CD4-positive, CD25-positive, alpha-beta regulatory T cell (primary cell): ENCODE measurements at places on chromosomes 5 and 9. TPM values are rescaled to one million over a fixed set of nuclear protein-coding genes. Genes with fewer than 3 reads are reported as not detected.
A peak's percentile ranks its signal among the peaks of the same experiment; 100 is the strongest.

DNA sequence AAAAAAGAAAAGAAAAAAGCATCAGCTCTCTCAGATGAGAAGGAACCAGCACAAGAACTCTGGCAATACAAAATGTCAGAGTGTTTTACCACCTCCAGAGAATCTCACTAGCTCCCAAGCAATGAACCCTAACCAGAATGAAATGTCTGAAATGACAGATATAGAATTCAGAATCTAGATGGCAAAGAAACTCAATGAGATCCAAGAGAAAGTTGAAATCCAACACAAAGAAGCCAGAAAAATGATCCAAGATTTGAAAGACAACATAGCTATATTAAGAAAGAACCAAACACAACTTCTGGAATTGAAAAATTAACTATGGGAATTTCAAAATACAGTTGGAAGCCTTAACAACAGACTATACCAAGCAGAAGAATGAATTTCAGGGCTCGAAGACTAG lies 396.3 kb downstream of the PDE4D start:
- no peak for DNase-seq

DNA sequence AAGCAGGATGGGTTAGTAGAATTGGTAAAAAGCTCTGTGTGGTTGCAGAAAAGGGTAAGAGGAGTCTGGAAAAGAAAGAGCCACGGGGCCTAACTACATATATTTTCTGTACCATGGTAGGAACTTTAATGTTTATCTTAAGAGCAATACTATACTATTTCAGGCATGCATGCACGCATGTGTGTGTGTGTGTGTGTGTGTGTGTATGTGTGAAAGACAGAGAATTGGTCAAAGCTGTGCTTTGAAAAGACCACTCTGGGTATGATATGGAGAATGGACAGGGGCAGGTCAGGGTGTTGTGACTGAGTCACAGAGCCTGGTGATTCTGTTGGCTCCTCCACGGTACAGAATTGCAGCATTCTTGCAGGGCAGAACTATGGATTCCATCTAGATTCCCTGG lies 339.3 kb downstream of the SLIT3 start:
- no peak for DNase-seq

DNA sequence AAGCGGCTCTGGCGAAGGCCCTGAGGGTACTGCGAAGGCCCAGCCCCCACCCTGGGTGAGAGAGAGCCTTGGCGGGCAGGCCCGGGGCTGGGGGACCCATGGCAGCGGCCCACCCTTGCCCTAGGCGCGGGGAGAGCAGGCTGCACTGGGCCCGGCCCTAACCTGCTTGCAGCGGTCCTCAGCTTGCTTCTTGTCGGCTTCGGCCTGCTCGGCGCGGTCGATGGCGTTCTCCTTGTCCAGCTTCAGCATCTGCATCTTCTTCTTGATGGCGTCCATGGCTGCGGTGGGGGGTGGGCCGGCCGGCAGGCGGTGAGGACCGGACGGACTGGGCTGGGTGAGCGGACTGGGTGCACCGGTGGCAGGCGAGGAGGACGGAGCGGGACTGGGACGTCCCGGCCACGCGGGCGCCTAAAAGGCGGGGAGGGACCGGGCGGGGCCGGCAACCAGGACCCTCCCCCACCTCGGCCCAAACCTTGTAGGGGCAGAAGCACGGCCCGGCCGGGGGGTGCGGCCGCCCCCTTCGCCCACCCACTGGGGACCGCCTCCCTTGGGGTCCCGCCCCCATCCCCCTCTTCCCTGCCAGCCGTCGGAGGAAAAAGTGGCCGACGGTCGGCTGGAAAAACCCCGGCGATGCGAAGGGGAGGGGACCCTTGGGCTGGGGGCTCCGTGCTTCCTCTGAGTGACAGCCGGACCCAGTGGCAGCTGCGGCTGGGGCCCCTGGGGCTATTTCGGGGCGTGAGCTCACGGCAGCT lies at the start of gene TPM2:
Gene TPM2 (minus strand): TSS at position 384 of the 752 bp plus-strand sequence. CDS start 108 bp downstream, at position 276.
- DNase-seq, result no peak

GRCh38 chr9:104784098-104784497 lies 20.2 kb downstream of the NIPSNAP3B start:
- DNase-seq, result no peak

DNA sequence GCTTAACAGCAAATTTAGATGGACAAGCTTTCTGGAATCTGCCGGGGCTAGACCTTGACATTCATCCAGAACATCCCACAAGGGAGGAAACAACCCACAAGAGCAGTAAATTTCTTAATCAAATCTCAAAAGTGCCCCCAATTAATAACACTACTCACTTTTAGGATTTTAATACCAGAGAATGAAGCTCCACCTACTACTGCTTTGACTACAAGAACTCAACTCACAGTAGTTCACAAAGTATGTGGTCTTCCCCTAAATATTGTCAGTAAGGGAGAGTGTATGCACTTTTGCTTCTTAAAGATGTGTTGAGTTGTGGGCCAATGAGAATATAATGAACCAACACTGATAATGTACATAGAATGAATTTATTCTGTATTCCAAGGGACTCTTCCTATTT lies 94.7 kb downstream of the EBF1 start:
- DNase-seq, result no peak

Gene PPP2CA
- total RNA-seq, result 223 TPM

- DNase-seq, result no peak
These were observed 116.1 kb upstream of the RASA1 start for GRCh38 chr5:87151547-87151946.

DNA sequence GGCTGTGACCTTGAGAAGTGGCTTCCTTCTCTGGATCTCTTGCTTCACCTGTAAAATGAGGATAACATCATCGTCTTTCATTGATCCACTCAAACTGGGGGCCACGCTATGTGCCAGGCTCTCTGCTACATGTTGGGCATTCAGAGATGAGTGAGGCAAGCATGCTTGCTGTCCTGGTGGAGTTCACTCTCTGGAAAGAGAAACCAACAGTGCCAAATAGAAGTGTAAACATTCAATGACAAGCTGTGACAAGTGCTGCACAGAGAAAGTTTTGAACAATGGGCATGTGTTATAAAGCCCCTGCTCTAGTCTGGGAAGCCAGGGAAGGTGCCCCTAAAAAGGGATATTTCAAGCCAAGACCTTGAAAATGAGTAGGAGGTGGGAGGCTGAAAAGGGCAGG lies 50.9 kb upstream of the AFAP1L1 start:
- DNase-seq, result no peak

DNA sequence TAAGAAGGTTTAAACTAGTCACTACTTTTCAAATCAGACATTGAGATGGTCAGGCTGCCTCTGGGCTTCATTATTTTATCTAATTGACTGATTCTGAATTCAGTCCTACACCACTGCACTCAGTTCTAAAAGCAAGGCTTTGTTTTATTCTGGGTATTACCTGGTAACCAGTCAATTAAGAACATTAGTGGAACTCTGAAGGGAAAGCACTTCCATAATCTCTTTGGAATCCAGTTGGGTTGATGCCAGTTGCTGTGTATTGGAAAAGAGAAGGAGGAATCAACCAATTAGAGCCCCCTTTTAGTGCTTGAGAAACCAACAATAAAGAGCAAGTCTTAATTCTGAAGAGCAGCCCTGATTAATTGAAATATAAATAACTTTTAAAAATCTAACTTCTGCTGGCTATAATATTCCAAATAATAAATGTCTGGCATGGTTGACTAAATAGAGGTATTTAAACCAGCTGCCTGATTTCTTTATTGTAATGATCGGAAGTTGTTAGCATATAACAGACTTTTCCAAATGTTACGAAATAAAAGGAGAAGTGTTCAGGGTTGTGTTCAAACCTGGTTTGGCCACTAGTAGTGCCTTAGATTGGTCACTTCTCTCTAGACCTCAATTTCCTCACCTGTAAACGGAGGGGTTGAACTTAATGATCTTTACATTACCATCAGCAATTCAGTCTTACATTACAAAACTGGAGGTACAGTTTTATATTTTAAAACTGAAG lies 32.0 kb downstream of the CPEB4 start:
- no peak for DNase-seq

DNA sequence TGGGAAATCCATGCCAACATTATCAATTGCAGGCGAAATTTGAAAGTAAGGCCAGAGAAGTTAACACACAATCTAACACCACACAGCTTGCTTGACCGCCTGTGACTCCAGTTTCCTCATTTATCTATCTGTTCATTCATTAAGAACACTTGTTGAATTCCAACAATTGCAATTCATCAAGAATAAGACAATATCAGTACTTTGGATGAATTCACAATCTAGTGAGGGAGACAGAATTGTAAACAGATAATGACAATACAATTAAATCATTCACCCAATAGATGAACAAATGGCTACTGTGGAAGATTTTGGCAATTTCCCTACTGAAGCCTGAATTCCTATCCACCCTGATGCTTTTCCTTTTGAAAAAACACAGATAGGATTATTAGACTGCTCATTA lies 181.6 kb downstream of the TRIM36 start:
- no peak for DNase-seq

Gene AJM1
- total RNA-seq, result 4.3 TPM

- DNase-seq, result peak; percentile 7
These were observed at the start of gene OCLN for GRCh38 chr5:69492391-69492922. Gene OCLN (plus strand): TSS chr5:69492790. CDS start chr5:69504245, 11,455 bp downstream.

Gene GRM6
- total RNA-seq, result not detected

Gene SLC2A6
- total RNA-seq, result 1.8 TPM

DNA sequence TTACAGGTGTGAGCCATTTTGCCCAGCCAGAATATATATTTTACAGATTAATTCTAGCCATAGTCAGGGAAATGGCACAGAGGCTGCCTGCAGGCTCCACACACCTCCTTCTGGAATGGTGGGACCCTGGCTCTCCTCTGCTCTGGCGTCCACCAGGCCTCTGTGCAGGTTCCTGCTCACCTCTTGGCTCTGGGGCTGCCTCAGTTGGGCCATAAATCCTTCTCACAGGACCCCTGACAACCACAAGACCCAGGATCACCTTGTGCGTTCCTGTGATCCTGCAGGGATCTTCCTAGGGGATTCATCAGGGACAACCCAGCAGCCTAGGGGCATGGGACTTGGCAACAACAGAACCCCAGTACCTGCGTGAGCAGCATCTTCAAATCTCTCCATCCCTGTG lies 93.0 kb upstream of the FSTL4 start:
- no peak for DNase-seq

GRCh38 chr9:87585123-87585855 lies 87.6 kb downstream of the DAPK1 start:
- DNase-seq, result no peak

GRCh38 chr5:98614341-98614740 lies 159.1 kb upstream of the RGMB start:
- DNase-seq, result no peak

GRCh38 chr9:133375116-133375723 lies 640 bp downstream of the SURF4 start:
- DNase-seq, result no peak

DNA sequence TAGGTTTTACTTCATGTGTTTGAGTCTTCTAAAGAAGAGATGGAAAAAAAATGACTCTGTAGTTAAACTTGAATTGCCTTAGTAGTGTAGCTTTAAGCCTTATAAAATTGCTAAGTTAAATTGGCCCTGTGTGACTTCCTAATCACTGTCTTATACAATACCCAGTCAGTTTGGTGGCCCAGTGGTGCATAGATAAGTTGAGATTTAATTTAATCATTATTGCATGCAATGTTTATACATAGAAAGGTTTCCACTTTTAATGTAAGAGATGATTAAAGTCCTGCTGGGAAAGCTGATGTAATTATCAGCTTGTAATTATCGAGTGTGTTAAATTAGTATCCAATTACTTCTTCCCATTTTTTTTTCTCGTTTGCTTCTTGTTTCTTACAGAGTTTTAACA lies 187.1 kb downstream of the TRIO start:
- DNase-seq, result no peak

GRCh38 chr5:177363565-177363964 lies 5.8 kb downstream of the RGS14 start:
- DNase-seq, result no peak
